ENCODE measurements at places on chromosomes 5 and 9.

DNA sequence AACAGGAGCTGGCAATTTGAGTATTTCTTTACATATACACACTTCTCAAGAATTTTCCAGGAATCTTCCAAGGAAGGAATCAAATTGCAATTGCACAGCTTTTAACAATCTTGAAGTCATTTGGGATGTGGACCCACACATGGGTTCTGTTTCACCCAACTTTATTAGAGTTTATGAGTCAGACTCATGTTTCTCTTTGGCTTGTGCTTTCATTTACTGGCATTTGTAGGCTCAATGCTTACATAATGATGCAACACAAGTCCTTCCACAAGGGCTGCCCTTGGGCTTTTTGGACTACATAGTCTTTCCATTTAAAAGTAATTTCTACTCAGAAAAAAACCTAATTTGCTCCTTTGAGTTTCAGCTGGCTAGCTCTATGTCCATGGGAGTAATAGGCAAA, 4.6 kb upstream of the CDC37L1 start:
- no peak for DNase-seq

GRCh38 chr5:15376803-15377202, 123.2 kb upstream of the FBXL7 start:
- no peak for DNase-seq

- no peak for DNase-seq
These were observed 9.7 kb downstream of the SPATA9 start for GRCh38 chr5:95673081-95673480.

GRCh38 chr9:135476561-135477355, 2.8 kb upstream of the PPP1R26 start:
- no peak for DNase-seq

GRCh38 chr5:14810282-14810681, 61.3 kb downstream of the ANKH start:
- no peak for DNase-seq

- DNase-seq = no peak
These were observed 347.1 kb downstream of the EBF1 start for GRCh38 chr5:158752656-158752973.

DNA sequence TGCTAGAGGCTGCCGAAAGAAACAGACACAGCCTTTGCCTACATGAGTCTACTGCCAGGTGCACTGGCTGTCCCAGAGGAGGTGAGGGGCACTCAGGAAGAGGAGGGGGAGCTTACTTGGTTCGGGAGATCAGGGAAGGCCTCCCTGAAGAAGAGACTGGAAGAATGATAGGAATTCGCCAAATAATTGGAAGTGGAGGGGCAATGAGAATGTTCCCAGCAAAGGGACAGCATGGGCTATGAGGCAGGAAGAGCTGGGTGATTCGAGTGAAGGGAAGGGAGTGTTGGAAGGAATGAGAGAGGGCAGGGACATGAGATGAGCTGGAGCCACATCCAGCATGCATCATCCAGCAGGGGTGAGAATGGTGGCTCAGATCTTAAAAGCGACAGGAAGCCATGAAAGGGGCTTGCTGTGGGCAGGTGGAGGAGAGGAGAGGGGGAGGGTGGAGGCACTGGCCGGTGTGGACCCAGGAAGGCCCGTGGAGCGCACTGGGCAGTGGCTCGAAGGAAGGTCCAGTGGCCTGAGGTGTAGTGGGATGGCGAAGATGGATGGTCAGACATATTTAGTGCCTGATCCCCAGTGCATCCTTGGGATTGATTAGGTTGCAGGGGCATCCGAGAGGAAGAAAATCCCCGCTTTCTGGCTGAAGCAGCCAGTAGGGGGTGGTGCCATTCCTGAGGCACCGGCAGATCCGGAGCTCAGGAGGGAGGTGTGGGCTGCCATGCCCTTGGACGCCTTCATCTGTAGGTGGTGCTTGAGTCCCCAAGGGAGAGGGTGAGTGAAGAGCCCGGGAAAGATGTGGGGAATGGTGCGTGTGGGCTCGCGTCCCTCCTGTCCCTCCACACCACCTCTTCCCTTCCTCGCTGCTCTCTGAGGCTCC, 53.5 kb upstream of the GARNL3 start:
- no peak for DNase-seq

Data from activated CD4-positive, alpha-beta T cell treated with anti-CD3 and anti-CD28 coated beads for 4 hours (primary cell).